ENCODE measurements at places on chromosomes 12 and 14. TPM values are rescaled to one million over a fixed set of nuclear protein-coding genes. Genes with fewer than 3 reads are reported as not detected.
A peak's percentile ranks its signal among the peaks of the same experiment; 100 is the strongest.

Gene DLK1
- 0.08 TPM for polyA plus RNA-seq

DNA sequence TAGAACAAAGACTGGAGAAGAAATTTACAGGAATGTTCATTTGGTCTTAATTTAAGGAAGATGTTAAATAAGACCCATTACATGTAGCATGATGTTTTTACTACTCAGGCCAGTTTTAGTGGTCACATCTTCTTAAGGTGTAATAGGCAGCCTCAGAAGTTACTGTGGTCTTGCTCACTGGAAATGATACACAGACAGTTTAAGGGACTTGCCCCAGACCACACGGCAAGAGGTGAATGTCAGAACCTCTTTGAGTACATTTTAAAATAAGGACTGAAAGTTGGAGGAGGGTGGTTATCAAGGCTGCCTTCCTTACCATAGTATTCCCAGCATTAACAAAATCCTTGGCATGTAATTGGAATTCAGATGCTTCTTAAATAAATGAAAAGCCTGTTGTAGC, 37.9 kb downstream of the LRRK2 start:
- no peak for DNase-seq

DNA sequence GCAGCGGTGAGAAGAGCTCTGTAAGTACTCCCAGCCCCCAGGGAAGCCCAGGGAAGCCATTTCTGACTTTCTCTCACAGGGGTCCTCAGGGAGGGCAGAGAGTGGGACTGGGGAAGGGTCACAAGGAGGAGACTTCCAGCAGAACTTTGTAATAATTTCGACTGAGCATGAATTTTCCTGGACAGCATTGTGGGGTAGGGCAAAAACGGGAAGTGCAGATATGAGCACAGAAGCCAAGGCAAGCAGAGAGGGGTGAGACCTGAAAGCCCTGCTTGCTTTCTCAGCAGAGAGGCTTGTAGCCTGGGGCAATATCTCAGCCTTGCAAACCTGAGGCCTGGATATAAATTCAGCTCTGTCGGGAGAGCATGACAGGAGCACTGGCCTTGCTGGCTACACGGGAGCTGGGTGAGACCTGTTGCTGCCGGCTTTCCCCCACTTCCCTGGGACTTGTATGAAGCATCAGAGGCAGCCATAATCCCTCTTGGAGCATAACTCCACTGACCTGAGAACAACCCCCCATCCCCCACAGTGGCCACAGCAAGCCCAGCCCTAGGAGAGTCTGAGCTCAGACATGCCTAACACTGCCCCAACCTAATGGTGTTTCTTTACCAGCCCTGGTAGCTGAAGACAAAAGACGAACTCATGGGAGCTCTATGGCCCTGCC, 9.8 kb upstream of the IQSEC3 start:
- no peak for DNase-seq

DNA sequence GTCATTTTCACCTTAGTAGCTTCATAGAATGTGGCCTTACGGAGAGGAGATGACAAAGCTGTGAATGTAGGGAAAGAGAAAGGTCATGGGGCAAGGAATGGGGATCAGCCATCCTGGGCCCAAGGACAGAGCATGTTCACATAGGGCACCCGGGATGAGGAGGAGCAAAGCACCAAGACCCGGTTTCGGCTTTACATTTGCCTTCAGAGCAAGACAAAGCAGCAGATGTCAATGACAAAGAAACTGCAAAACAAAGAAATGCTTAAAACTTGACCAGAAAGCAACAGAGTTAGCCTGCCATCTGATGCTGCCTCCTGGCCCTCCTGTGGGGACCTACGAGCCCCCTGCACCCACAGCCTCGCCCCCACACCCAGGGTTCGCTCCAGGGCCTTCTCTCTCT, 249.2 kb downstream of the SLC41A2 start:
- no peak for DNase-seq

Gene CCDC196
- polyA plus RNA-seq: not detected

Gene COPS7A
- polyA plus RNA-seq: 51.2 TPM

Gene C14orf132
- polyA plus RNA-seq: 11.7 TPM

DNA sequence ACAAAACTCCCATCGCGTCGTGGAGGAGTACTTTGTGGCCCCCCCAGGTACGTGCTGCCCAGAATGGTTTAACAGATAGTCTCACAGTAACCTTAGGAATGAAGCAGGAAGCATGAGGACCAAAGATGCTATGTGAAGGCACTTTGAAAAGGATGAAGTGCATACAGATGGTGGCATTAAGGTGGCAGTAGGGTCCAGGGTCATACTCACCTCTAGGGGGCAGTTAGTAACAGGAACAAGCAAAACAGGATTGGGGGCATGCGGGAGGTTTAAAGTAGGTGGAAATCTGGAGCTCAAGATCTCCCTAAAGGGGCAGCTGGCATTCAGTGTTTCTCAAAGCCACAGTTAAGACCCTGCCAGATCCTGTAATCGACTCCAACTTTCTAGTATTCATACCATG, 10.9 kb downstream of the GATC start:
- DNase-seq: peak; percentile 45

DNA sequence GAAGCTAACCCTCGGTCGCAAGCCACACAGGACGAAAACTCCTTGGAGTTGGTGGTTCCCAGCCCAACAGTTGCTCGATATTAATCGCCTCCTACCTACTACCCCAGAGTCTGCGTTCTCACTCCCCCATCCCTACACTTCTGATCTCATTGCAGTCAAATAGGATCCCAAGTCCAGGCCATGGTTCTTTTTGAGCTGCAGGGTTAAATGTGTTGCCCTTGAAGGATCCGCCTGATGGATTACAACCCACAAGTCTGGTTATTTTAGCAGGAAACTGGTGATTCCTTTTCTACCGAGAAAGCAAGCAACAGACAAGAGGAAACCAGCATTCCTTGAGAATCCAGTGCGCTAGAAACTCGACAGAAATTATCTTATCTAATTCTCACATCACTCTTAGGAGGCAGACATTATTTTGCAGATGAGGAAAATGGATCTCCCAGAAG, 785 bp upstream of the NIN start:
- peak; percentile 18 for DNase-seq

Gene SLC7A7
- polyA plus RNA-seq: 30.1 TPM

DNA sequence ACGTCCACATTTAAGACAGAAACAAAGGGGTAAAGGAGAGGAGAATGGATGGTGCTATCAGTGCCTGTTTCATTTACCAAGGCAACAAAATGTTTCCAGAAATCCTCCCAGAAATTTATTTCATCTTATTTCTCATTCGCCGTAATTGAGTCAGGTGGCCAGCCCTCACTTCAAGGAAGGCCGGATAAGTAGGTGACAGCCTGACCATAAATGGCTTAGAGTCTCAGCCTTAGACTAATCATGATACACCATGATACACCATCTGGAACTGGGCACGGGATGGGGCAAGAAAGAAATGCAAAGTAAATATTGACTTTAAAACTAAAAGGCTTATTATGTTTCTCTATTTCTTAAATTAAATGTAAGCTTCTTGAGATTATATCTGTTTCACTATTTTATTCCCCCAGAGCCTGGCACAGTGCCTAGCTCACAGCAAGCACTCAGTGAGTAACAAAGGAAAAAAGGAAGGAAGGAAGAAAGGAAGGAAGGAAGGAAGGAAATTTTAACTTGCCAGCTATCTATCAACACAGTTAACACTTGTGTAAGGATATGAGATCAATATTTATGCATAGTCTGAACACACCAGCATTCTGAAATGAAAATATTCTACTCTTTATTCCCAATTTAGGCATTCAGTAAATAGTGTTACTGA, 106.1 kb upstream of the FSCB start:
- DNase-seq: no peak

Gene ACSM4
- not detected for polyA plus RNA-seq

DNA sequence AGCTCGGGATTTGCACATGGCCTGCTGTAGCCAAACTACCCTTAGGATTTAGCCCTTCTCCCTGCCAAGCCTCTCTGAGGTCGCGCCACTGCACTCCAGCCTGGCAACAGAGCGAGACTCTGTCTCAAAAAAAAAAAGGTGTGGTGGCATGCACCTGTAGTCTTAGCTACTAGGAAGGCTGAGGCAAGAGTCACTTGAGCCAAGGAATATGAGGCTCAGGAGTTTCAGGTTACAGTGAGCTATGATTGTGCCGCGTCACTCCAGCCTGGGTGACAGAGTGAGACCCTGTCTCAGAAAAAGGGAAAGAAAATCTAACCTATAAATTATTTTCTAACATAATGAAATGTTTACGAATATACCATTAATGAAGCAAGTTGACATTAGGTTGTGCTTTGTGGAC, 29.7 kb downstream of the ESRRB start:
- no peak for DNase-seq

DNA sequence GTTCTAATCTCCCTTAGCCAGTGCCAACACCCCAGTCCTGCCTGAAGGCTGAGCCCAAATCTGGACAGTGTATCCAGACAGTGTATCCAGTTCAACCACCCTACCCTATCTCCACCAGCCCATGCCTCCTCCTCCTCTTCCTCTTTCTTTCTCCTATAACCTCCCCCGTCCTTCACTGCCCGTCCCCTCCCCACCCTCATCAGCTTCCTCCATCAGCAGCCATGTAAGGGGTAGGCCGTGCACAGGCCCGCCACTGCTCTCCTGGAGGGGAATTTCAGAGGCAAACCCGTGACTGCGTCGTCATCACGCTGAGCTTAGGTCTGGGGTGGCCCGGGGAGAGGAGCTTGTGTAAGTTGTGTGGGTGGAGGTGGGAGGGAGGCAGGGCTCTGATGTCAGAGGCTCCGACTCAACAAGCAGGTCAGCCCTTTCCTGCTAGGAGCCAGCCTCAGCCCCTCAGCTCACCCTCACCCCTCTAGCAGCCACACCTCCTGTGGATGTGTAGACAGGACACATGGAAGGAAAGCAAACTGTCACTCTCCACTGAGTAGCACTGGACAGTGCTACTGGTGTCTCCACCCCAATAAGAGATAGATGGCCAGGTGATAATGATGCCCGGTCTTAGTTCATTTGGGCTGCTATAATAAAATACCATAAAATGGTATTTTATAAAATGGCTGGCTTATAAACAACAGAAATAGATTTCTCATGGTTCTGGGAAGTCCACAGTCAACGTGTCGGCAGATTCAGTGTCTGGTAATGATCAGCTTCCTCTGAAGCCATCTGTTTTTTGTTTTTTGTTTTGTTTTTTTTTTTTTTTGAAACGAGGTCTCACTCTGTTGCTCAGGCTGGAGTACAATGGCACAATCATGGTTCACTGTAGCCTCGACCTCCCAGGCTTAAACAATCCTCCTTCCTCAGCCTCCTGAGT, 50.5 kb downstream of the IRF2BPL start:
- DNase-seq: no peak

DNA sequence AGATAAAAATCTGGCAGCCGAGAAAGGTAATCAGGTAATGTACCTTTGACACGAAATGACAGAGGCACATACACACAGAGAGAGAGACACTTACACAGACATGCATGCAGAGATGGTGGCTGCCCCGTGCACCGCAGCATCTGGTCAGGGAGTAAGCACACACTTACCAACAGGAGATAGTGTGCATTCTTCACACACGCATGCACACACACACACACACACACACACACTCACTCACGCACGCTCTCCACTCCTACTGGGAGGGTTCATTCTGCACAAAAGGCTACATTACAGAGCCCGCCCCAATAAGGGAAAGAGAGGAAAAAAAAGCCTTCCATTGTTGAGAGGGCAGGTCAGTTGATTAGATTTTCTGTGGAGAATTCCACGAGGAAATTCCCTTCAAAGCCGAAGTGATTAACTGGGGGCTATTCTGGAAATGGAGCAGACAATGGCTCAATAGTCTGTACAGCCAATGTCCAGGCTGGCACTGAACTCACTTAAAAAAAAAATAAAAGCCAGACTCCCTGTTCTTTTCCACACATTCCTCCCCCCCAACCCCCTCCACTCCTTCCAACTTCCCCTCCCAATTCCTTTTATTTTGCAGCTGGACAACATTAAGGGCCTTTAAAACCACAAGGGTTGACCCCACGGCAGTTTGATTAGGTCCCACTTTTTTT, 1.4 kb upstream of the SOX5 start:
- DNase-seq: no peak

GRCh38 chr14:100256339-100256895, 17.5 kb downstream of the YY1 start:
- no peak for DNase-seq

Gene MYO1A
- 0.67 TPM for polyA plus RNA-seq

DNA sequence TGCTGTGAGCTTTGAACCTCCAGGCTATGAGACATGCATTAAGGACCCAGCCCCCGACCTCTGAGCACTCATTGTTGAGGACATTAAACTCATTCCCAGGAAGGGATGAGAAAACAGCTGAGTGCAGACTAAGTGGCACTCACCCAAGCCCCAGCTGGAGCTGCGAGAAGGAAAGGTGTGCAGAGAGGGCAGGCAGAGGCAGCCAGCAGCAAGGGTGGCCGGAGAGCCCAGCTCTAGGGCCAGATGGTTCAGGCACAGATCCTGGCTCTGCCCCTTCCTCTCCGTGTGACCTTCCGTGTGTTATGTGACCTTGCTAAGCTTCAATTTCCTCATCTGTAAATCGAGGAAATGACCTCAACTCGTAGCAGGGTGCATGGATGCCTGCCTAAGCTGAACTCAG, 3.7 kb downstream of the TSPAN11 start:
- no peak for DNase-seq

DNA sequence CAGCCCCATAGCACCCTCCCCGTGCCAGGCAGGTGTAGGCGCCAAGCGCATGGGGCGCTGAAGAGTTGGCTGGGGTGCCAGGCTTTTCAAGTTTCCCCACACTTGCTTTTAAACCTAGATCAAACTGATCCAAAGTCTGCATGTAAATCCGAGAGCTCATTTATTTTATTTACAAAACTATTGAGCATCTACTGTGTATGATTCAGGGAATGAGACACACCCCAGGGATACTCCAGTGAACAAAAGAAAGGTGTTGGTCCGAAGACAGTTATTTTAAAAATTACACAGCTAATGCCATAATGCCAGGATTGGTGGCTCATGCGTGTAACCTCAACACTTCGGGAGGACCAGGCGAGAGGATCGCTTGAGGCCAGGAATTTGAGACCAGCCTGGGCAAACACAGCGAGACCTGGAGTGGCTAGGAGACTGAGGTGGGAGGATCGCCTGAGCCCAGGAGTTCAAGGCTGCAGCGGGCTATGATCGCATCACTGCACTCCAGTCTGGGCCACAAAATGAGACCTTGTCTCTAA, 780 bp upstream of the SLC41A2 start:
- no peak for DNase-seq

Gene CIT
- 12.5 TPM for polyA plus RNA-seq

DNA sequence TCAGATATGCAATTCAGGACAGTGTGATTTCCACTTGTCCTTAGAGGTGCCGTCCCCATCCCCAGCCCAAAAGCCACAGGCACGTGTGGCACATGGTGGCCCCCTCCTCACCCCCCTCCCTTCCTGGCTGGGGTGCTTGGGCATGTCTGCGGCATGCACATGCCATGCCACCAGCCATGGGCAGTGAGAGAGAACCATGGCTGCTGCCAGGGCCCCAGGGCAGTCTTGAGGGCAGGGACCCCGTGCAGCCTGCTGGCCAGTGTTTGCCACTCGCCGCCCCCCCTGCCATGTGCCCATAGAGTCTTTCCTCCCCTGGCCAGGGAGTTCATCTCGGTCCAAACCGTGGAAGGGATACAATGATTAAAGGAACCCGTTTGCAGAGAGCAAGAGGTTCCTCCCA, 41.5 kb downstream of the TNFAIP2 start:
- no peak for DNase-seq

Measured in A549 (cell line).